ENCODE measurements at places on chromosomes 3 and 15. TPM values are rescaled to one million over a fixed set of nuclear protein-coding genes. Genes with fewer than 3 reads are reported as not detected.

GRCh38 chr3:132925256-132925930 is 112.8 kb upstream of the TMEM108 start:
- no peak for DNase-seq

The THSD4 gene
- 38.4 TPM for polyA plus RNA-seq

- DNase-seq = no peak
These were observed 11.8 kb downstream of the CAPN3 start for GRCh38 chr15:42371096-42371495.

GRCh38 chr3:2244137-2244536 is 145.5 kb downstream of the CNTN4 start:
- no peak for DNase-seq

DNA sequence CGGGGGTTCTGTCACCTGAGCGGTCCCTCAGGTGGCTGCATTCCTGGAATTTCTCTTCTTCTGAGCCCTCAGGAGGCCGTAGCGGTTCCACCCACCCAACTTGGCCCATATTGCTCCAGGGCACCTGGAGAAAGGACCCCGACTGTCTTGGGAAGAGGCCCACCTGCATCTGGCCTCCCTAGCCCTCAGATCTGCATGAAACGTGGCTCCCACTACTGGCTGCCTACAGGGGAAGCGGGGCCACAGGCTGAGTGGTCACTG is 9.9 kb upstream of the ANPEP start:
- no peak for DNase-seq

- DNase-seq = no peak
These were observed 12.9 kb downstream of the C15orf62 start for GRCh38 chr15:40782609-40783227.

- DNase-seq = no peak
These were observed 5.5 kb upstream of the GP5 start for GRCh38 chr3:194404365-194405140.

DNA sequence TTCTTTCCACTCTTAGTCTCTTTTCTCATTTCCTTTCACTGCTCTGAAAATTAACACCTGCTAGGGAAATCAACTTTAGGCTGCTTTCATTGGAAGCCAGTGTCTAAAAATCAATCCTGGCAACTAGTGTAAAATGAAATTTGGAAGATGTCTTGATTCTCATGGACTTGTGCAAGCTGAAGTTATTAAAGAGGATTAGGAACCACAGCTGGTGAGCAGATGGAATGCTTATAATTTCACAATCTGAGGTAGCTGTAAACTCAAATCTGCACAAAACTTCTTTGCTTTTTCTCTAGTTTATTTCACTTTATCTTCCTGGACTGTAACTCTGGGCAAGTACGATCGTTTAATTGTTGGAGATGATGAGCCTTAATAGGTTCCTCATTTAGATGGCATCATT is 175.6 kb downstream of the GHSR start:
- no peak for DNase-seq

- no peak for DNase-seq
These were observed 41.7 kb downstream of the RAB27A start for GRCh38 chr15:55247766-55248427.

DNA sequence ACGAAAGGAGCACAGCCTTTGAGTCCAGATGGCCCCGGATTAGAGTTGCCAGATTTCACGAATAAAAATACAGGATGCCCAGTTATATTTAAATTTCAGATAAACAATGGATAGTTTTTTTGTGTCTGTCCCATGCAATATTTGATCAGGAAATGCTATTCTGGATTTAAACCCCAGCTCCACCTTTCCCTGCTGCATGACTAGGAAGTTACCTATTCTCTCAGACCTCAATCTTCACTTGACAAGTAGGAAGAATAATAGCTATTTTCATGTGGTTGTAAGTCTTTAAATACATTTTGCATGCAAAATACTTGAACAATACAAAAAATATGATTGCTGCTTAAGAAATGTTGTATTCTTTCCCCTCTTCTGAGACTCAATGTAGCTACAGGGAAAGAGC is 125.3 kb upstream of the P2RY1 start:
- no peak for DNase-seq

- DNase-seq = no peak
These were observed 232.0 kb upstream of the HES1 start for GRCh38 chr3:193903966-193904365.

The ADCY5 gene
- 12.7 TPM for polyA plus RNA-seq

The TP63 gene
- polyA plus RNA-seq = 1.1 TPM

DNA sequence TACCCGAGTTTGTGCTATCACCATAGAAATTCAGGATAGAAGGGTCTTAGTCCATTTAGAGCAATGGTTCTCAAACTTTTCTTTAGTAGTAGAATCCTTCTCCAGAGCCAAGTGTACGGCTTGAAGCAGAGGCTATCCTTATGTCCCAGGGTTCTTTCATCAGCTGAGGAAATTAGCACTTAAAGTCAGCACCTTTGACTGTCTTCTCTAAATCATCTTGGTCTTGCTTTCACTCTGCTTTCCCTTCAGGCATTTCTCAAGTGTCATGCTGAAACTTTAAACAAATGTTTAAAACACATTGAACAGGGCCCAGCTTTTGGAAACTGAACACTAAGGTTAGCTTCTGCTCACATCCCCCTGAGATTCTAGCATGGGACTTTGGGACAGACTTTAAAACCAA is 78.2 kb downstream of the TM4SF4 start:
- DNase-seq = no peak

The CSK gene
- polyA plus RNA-seq = 51.3 TPM

The CRYGS gene
- polyA plus RNA-seq = 3.6 TPM

Data from left renal cortex interstitium (tissue), 4 donors.